ENCODE measurements at places on chromosomes 1 and 21. TPM values are rescaled to one million over a fixed set of nuclear protein-coding genes. Genes with fewer than 3 reads are reported as not detected.

- no peak for DNase-seq
Observed at GRCh38 chr1:101050869-101051268, 25.3 kb upstream of the DPH5 start.

DNA sequence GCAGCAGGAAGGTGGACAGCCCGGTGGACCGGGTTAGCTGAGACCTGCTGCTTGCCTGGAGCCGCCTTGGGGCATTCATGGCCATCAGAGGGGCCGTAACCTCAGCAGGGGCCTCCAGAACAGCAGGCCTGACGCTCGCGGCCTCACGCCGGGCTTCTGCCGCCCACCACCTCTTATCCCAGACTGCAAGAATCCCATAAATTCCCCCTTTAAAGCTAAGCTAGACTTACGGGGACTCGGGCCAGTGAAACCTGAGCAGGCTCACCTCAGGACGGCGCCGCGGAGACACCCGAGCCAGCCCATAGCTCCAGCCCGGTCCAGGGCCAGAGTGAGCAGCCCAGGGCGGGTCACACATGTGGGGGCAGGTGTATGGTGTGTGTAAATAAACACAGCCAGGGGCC lies 132.3 kb downstream of the GLIS1 start:
- no peak for DNase-seq

DNA sequence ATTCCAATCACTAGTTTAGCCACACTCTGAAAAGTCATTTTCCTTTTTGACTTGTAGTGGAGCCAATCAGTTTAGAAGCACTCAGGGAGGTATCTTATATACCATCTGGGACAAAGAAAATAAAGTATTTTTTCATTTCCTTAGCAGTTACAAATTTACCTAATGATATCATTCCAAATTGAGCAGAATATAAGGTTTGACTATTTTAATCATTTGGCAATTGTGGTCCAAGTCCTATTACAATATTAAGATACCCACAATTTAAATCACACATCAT lies 170.6 kb downstream of the LTN1 start:
- DNase-seq = no peak

The CRNN gene
- polyA plus RNA-seq = not detected

The LAD1 gene
- 38.6 TPM for polyA plus RNA-seq

The CRABP2 gene
- polyA plus RNA-seq = 99.0 TPM

Data from left renal pelvis (tissue), 4 donors.